ENCODE measurements at places on chromosomes 16 and 17. TPM values are rescaled to one million over a fixed set of nuclear protein-coding genes. Genes with fewer than 3 reads are reported as not detected.

DNA sequence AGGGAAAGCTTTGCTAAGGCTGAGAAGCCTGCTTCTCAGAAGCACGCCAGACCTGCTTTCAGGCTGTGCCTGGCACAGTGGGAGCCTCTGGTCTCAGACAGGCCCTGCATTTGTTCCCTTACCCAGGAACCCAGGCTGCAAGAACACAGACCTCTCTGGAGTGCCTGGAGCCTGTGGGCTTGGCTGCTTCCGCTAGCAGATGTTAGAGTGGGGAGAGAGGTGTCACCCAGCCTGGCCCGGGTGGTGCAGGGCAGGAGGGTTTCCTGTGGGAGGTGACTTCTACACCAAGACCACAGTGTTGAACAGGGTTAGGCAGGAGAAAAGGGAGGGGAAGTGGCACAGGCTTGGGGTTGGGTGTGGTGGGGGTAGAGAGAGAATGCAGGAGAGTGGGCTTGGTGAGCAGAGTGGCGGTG lies 35.8 kb upstream of the ADGRG1 start:
- DNase-seq, result no peak

- DNase-seq, result no peak
These were observed 5.2 kb downstream of the C17orf50 start for GRCh38 chr17:35765756-35766488.

DNA sequence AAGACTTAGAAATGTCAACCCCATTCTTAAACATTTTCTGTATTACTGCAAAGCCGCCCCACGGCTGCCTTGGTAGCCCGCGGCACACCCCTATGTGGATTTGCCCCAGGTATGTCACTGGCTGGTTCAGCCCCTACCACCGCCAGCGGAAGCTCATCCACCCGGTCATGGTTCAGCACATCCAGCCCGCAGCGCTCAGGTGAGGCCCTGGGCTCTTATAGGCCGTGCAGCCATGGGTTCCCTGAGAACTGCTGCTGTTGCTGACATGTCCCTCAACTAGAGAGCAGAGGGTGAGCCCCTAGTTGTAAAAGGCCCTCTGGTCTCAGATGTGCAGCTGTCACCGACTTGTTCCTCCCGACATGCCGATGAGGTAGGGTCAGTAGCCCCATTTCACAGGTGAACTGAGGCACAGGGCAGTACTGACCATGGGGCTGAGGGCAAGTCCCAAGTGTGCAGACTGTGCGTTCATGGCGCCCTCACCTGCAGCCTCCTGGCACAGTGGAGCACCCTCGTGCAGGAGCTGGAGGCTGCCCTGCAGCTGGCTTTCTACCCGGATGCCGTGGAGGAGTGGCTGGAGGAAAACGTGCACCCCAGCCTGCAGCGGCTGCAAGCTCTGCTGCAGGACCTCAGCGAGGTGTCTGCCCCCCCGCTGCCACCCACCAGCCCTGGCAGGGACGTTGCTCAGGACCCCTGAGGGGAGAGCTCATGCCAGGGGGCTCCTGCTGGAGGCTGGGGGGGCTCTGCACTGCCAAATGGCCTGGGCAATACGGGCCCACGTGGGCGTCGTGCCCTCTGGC lies 8.7 kb downstream of the CYBC1 start:
- no peak for DNase-seq

DNA sequence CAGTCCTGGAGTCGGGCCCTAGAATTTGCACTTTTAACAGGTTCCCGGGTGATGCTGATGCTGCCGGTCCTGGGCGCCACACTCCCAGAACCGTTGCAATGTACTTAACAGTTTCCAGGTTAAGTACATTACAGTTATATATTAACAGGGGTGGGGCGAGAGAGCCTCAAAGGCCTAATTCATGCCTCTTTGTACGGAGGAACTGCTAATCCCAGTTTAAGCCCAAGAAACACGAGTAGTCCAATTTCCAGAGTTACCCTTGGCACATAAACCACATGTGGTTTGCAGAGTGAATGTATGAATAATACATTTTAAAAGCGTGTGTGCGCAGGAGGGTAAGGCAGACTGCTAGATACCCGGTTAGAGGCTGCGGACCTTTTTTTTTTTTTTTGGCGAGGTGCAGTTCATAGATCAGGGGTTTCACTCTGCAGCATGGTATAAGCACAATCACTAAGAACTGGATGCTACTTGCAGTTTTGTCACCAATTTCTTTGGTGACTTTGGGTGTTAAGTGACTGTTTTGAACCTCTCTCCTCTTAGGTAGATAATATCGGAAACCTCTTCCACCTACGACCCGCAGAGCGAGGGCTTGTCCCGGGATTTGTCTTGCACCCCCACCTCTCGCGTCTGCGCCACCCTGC lies 713 bp downstream of the COX11 start:
- peak; percentile 31 for DNase-seq

GRCh38 chr16:10037751-10038150 lies 144.5 kb downstream of the GRIN2A start:
- peak; percentile 22 for DNase-seq

- DNase-seq, result no peak
These were observed 39.1 kb downstream of the PRMT7 start for GRCh38 chr16:68349838-68350410.

DNA sequence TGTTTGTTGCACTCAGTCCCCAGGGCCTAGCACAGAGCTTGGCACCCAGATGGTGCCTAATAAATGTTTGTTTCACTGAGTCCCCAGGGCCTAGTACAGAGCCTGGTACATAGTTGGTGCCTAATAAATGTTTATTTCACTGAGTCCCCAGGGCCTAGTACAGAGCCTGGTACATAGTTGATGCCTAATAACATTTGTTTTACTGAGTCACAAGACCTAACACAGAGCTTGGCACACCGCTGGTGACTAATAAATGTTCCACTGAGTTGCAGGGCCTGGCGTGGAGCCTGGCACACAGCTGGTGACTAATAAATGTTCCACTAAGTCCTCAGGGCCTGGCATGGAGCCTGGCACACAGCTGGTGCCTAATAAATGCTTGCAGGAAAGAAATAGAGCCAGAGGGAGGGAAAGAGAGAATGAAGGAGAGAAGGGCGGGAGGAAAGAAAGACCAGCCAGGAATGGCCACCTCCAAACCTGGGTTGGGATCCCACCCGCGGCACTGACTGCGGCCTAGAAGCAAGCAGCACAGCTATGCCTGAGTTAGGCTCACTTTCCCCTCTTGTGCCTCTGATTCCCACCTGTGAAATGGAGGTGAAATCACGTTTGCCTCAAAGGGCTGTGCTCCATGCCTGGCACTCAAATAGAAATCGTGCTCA lies 7.5 kb downstream of the SLC5A11 start:
- no peak for DNase-seq

CLEC3A gene
- not detected for total RNA-seq

UTS2R gene
- 0.52 TPM for total RNA-seq

STAC2 gene
- 2.8 TPM for total RNA-seq

MYH1 gene
- 0.46 TPM for total RNA-seq

PABPN1L gene
- total RNA-seq, result not detected

KRTAP2-1 gene
- not detected for total RNA-seq

ARL17A gene
- 12.9 TPM for total RNA-seq
